Fibroblast of the conjunctiva (primary cell): ENCODE measurements at places on chromosomes 6 and 20.

DNA sequence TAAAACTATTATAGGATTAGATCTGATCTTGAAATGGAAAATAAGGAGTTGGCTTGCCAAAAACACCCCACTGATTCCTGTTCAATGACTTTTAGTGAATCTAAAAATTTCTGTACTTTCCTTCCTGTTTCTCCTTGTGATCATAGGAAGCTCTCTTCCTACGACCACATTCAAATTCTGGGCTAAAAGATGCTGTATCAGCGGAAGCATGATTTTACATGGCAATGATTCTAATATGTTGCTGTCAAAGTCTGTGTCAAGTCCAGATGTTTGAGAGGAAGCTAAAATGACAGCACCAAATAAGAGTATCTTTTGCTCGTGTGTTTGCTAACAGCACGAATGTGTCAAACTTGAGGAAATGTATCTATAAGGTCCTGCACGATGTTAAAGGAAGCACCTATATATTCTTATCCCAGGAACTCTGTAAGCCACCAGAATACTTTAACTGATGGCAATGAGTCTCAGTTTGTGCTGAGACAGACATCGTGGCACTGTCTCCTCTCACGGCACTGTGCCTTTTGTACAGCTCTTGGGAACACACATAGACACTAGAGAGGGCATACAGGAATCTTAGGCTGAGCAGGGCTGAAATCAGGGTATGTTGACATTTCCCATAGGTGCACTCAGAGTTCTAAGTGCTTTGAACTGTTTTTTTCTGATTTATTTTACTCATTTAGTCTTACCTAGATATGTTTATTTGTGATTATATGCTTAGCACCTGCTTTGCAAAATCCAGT, 24.9 kb upstream of the MAP3K4 start:
- DNase-seq = no peak

DNA sequence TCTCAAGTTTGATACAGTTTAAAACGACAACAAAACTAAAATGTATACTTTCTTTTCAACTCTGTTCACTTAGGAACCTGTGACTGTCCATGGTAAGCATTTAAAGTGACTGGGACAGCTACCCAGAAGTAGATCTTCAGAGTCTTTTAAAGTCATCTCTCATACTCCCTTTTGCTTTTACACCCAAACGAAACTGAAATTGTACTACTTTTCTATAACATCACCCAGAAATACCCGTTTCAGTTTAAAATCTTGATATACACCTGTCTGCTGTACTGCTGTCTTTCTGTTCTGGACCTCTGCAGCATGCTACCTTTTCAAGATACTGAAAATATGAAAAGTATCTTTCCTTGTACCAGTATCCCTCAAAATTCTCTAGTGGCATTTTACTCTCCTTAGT, 170.4 kb upstream of the THEMIS start:
- DNase-seq = no peak

GRCh38 chr20:40766790-40767614, 78.0 kb upstream of the MAFB start:
- no peak for DNase-seq

- DNase-seq = no peak
Observed at GRCh38 chr6:34143884-34144580, 1.9 kb downstream of the GRM4 start.
